Stimulated activated naive B cell treated with anti-CD40 and anti-IgM and Interleukin-4, amounts not matched to agents 10 μg/mL and 1 μg/mL and 100 μg/mL, for 72 hours (primary cell): ENCODE measurements at places on chromosomes 4 and X.
A peak's percentile ranks its signal among the peaks of the same experiment; 100 is the strongest.

- no peaks in the 10 kb centered on the region for H3K27me3 ChIP-seq
- no peaks in the 10 kb centered on the region for H3K36me3 ChIP-seq
- H3K4me1 ChIP-seq = no peaks in the 10 kb centered on the region
- DNase-seq = no peak
- no peak overlapping the region for H3K4me3 ChIP-seq
- no peak overlapping the region for H3K27ac ChIP-seq
Observed at GRCh38 chr4:156677131-156677531, 294.5 kb downstream of the PDGFC start.

DNA sequence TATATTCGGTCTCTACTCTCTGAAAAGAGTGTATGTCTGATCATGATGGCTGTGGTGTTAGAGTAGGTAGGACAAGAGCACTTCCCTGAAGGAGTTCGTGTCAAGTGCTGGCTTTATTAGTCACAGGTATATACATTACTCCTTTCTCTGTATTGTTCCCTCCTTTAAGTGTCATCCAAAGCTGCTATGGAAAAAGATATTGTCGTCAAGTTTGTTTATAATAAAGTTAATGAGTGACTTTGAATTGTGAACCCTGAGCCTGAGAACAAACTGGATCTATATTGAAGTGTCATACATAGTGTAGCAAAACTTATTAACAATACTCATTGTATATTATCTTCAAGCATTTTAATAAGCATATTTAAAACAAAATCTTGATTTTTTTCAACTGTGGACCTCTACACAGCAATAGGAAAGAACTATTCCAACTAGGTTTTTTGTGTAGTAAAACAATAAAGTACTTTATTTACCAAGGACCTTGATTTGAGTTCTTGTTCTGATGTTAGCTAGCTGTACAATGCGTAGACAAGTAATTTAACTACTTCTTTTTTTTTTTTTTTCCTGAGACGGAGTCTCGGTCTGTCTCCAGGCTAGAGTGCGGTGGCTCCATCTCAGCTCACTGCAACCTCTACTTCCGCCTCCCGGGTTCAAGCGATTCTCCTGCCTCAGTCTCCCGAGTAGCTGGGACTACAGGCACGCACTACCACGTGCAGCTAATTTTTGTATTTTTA lies 177.7 kb downstream of the RAPGEF2 start:
- no peak overlapping the region for H3K27ac ChIP-seq
- peaks cover 2% of the 10 kb centered on the region for H3K4me1 ChIP-seq
- H3K4me3 ChIP-seq = no peak overlapping the region
- H3K27me3 ChIP-seq = no peaks in the 10 kb centered on the region
- no peak for DNase-seq
- peaks cover 6% of the 10 kb centered on the region for H3K36me3 ChIP-seq

DNA sequence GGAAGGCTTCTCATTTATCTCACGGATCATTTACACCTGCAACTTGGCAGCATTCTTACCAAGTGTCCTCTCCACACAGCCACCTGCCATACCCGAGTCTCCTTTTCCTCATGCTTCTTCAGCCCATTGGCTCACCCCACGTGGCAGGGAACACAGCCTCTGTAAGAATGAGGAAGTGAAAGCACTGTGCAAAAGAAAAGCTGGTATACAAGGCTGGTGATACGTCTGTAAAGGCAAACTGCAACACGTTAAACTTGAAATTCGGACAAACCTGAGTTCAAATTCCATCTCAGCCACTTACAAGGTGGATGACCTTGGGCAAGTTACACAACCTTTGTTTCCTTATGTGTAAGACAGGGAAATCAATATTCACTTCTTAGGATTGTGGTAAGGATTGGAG lies 164.0 kb upstream of the RASGEF1B start:
- no peaks in the 10 kb centered on the region for H3K36me3 ChIP-seq
- H3K27ac ChIP-seq = peak overlapping the region; percentile 79
- DNase-seq = peak; percentile 36
- no peaks in the 10 kb centered on the region for H3K27me3 ChIP-seq
- no peak overlapping the region for H3K4me3 ChIP-seq

- H3K36me3 ChIP-seq = peaks cover 9% of the 10 kb centered on the region
- H3K4me3 ChIP-seq = no peak overlapping the region
- no peak overlapping the region for H3K27ac ChIP-seq
- no peaks in the 10 kb centered on the region for H3K27me3 ChIP-seq
- no peak for DNase-seq
Observed at GRCh38 chr4:15043922-15044321, 41.6 kb downstream of the CPEB2 start.

DNA sequence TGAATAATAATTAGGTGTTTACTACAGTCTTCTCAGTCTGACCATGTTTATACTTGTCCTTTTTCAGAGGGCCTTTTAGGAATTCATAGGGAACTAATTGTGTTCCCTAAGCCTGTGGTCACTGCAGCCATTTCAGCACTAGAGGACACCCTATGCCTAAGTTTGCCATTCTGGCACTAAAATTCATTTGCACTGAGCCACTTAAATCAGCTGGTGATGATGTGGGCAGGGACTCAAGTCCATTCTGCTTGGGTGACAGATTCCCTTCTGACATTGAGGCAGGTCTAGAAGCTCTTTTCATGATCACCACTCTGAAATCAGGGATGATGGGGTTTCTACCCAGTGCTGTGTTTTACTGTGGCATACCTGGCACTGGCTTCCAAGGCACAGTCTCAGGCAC lies 1178.9 kb upstream of the DIAPH2 start:
- no peak for DNase-seq
- H3K27ac ChIP-seq = no peak overlapping the region
- H3K4me3 ChIP-seq = no peak overlapping the region

- H3K4me1 ChIP-seq = peaks cover 8% of the 10 kb centered on the region
- DNase-seq = no peak
- H3K4me3 ChIP-seq = peak overlapping the region; percentile 55
- peaks cover 3% of the 10 kb centered on the region for H3K36me3 ChIP-seq
- H3K27ac ChIP-seq = peak overlapping the region; percentile 81
Observed at GRCh38 chr4:182142176-182143085, 100.8 kb upstream of the TENM3 start.
